HTR-8/SVneo (cell line): ENCODE measurements at places on chromosomes 11 and 22.

DNA sequence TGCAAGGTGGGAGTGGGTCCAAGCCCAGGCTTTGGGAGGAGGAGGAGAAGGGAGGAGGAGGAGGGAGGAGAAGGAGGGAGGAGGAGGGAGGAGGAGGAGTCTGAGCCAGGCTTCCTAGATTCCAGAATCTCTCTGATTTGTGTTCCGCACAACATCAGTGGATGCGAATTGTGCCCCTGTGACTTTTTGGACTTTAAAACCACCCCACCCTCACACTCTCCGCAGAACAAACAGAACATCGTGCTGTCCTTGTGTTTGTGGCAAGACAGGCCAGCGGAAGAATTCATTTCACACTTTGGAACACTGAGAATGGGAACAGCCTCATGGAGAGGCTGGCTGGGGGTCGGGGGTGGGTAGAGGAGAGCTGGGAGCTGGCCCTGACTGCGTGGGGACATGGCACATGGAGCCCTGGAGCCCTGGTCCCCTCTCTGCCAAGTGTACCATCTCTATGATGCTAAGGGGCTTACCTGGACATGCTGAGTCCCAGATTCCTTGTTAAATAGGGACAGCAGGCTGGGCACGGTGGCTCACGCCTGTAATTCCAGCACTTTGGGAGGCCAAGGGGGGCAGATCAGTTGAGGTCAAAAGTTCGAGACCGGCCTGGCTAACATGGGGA is 16.4 kb upstream of the SHANK2 start:
- DNase-seq, result no peak

- DNase-seq, result no peak
These were observed 1260.3 kb downstream of the BRD1 start for GRCh38 chr22:48567213-48567975.

- no peak for DNase-seq
These were observed 17.8 kb upstream of the GLB1L2 start for GRCh38 chr11:134313821-134314607.

DNA sequence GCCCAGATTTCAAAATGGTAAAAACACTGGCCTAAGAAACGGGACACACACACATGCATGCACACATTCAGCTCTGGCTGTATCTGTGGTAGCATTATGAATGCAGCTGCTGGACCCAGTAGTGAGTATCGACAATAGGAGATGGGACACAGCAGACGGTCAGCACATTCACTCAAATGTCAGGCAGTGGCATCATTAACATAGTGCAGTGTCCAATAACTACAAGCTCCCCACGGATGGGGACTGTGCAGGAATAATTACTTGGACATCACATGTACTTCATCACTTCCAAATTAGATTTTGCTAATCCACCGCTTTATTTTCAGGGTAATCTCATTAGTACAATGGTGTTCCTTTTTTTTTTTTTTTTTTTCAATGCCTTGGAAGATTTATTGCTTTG is 109.5 kb downstream of the FANCF start:
- DNase-seq, result no peak

GRCh38 chr22:29055192-29055830 is 6.3 kb downstream of the C22orf31 start:
- DNase-seq, result no peak

- DNase-seq, result no peak
These were observed 806.2 kb upstream of the RAG2 start for GRCh38 chr11:37404231-37404630.

- no peak for DNase-seq
These were observed 4.3 kb upstream of the PNPLA5 start for GRCh38 chr22:43895986-43896645.

DNA sequence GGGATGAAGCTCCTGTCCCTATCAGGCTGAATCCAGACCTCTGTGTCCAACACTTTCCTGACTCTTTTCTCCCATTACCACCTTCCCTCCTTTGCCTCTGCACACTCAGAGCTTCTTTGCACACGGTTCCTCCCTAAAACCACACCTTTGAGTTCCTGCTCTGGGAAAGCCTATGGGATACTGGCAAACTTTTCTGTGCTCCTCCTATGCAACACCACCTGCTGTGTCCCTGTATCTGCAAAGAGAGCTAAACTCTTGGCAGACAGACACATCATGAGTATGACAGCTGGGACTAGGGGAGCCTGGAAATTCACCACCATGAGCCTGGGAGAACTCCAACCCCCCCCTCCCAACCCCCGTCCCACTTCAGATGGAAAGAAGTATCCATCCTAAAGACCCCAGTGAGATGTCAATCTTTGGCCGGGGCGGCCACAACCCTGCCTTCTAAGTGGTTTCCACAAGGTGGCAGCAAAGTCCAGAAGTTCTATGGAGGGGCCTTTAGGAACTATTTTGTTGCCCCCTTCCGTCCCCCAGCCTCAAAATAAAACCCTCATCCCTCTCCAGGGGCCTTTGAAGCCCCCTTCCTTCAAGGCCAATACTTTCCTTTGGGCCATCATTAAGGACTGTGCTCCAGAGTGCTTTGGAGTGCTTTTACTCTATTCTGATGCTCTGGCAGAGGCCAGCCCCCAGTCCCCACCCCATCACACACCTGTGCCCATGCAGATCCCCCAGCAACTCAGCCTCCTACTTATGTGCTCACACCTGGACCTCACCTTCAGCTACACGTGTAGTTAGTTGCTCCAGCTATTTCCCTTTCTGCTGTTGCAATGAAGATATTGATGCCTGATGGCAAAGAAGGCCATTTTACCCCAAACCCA is 19.4 kb downstream of the HTR3A start:
- no peak for DNase-seq

DNA sequence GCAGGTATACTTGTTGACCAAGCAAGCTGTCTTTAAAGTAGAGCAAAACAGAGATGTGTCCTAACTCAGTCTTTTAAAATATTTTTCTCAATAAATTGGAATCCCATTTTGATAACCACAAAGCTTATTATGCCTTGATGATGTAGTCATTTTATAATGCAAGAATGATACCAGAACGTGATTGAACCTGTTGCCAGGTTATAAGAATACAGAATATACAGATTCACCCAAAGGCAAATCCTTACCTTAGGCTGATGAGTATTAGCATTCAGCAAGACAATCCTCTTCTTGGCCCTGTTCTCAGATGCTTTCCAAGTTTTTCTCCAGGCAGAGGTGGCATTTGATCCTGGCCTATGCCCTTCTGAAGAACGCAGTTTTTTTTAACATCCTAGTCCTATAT is 76.1 kb downstream of the PPFIBP2 start:
- no peak for DNase-seq

GRCh38 chr11:22340701-22341587 is 2.8 kb downstream of the SLC17A6 start:
- no peak for DNase-seq
